ENCODE measurements at places on chromosomes 6 and 20.
A peak's percentile ranks its signal among the peaks of the same experiment; 100 is the strongest.

GRCh38 chr20:48709058-48709691, 118.6 kb downstream of the PREX1 start:
- DNase-seq = no peak

DNA sequence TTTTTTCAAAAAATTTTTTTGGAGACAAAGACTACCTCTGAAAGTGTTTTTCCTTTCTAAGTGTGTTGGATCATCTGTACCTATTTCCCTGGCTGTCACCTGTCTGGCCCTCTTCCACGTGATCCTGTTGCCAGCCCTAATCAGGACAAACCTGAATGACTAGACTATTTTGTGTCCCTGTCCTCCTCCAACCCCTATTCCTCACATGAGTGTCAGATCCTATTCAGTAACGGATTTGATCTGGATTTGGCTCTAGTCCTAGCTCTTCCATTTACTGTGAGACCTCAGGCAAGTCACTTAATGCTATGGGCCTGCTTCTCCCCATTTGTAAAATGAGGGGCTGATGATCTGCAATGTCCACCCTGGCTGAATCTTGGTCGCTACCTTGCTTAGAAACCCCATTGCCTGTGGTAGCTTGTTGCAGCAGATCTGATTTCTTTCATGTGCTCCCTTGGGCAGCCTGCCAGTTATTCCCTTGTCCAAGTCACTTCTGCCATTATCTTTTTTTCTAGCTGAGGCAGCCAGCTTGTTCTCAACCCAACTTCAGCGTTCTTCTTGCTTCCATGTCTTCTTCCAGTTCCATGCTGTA, 4.8 kb downstream of the PHF20 start:
- DNase-seq = peak; percentile 17

DNA sequence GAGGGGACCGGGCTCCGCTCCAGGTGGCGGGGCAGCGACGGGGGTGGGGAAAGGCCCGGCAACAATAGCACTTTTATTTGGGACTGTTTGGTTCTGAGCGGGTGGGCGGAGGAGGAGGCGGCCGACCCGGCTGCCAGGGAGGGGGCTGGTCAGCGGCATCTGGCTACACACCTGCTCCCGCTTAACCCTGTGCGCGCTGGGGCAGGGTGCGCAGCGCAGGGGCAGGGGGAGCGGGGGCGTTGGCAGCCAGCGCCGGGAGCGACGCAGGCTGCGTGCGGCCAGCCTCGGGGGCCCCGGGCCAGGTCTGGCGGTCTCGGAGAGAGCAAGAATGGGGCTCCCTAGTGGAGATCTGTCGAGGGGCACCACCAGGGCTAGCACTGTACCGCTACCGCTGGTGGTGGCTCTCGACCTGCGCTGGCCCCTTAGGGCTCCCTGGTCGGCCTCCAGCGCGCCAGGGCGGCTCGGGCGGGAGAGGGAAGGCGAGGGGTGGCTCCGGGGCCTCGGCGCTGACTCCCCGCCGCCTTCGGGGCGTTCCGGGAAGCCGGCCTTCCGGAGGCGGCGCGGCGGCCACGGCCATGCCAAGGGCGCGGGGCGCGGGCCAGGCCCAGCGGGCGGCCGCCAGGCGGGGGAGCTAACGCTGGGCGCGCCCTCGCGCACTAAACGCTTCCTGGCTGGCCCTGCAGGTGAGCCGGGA, 92.4 kb downstream of the NCR2 start:
- DNase-seq = peak; percentile 62

GRCh38 chr6:38968702-38969149, 79.9 kb upstream of the GLP1R start:
- DNase-seq = no peak

DNA sequence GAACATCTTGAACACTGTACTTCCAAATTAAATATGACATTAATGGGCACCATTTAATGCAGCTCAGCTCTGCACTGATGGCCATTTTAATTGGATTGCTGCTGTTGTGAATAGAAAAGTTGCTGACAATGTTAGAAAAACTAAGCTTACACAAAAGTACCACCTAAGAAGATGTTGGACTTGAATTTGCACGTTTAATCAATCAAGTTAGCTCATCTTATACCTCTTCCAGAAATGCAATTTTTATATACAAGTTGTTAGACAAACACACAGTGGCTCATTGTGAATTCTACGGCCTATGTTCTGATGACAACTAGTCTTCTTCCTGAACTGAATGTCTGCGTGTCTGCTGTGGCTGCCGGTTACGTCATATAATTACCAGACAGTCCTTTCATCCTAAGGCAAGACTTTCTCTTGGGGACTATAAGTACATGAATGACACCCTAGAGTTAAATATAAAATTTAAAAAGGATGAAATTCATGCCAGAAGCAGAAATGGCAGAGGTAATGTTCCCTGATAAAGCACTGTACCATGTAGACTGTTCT, 330.2 kb downstream of the EPM2A start:
- no peak for DNase-seq

- no peak for DNase-seq
These were observed 212.5 kb upstream of the ECI2 start for GRCh38 chr6:4347877-4348276.

- DNase-seq = no peak
These were observed 239.2 kb upstream of the DEFB112 start for GRCh38 chr6:50288881-50289280.

GRCh38 chr20:53831812-53832211, 238.2 kb upstream of the ZNF217 start:
- DNase-seq = no peak

- DNase-seq = no peak
These were observed 57.5 kb downstream of the BFSP1 start for GRCh38 chr20:17473659-17474058.

GRCh38 chr6:158164579-158165170, 3.4 kb downstream of the SERAC1 start:
- DNase-seq = no peak

GRCh38 chr6:141906569-141907080, 226.1 kb upstream of the GJE1 start:
- no peak for DNase-seq

GRCh38 chr6:135972150-135972549, 120.6 kb downstream of the PDE7B start:
- DNase-seq = no peak

DNA sequence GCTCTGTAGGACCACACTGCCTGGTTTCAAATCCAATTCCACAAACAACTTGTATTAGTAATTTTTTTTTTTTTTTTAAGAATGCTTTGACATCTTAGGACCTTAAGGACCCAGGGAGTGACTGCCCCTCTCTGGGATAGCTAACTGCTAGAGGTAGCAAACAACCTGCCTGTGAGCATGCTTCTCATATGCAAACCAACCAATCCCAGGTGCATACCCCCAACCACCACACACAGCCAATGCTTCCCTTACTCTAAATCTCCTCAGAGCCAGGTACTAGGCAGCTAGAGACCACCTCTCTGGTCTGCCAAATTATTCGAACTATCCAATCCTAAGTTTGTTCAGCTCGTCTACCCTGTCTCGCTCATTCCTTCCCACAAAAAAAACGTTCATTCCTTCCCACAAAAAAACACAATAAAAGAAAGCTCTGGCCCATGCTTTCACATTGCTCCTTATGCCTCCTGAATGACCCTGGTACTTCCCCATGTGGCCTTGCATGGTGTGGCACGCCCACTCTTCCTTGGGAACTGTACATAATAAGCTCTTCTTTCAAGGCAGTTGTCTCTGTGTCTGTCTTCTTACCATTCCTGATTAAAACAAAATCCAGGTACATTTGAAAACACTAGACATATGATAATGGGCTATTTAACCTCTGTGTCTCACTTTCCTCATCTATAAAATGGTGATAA, 6.4 kb downstream of the SERAC1 start:
- DNase-seq = no peak

- no peak for DNase-seq
These were observed 57.7 kb upstream of the HFE start for GRCh38 chr6:26029570-26029856.

DNA sequence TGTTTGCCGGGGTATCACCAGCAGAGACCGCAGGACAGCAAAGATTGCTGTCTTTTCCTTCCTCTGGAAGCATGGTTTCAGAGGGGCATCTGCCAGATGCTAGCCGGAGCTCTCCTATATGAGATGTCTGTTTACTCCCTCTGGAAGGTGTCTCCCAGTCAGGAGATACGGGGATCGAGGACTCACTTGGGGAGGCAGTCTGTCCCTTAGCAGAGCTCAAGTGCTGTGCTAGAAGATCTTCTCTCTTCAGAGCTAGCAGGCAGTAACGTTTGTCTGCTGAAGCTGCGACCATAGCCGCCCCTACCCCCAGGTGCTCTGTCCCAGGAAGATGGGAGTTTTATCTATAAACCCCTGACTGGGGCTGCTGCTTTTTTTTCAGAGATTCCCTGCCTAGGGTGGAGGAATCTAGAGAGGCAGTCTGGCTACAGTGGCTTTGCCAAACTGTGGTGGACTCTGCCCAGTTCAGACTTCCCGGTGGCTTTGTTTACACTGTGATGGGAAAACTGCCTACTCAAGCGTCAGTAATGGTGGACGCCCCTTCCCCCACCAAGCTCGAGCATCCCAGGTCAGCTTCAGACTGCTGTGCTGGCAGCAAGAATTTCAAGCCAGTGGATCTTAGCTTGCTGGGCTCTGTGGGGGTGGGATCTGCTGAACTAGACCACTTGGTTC, 133.0 kb upstream of the FLRT3 start:
- no peak for DNase-seq

DNA sequence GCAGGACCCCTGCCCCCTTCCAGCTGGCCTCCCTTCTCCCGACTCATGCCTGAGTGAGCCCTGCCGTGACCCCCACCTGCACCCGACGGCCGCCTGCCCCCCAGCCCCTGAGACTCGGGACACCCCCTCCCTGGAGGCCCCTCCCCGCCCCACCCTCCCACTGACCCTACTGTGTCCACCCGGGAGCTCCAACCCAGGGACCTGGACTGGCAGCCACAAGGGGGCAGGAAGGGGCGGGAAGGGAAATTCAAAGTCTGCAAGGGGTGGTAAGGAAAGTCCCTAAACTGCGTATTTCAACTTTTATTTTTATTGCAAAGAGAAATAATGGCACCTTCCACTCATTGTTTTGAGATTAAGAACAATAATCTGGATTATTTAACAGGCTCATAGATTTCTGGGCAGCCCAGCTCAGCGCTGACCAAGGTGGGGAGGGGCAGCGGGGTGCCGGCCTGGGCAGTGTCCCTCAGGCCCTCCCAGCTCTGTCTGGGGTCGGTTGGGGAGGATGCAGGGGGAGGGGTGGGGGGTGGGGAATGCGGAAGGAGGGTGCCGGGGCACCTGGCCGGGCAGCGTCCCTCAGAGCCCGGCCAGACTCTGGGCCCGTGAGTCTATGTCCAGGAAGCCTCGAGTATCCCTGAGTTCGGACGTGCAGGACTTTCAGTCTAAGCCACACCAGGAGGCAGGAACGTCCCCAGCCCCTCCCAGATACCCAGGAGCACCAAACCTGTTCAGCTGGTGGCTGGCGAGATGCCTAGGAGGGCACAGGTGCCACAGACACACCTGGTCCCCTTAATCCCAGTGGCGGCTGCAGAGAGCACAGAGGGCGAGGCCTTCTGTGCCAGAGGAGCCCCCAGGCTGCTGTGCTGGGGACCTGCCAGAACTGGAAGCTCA, 1.3 kb upstream of the PTK6 start:
- DNase-seq = no peak

- no peak for DNase-seq
These were observed 52.8 kb downstream of the RIPOR2 start for GRCh38 chr6:24882835-24883555.

DNA sequence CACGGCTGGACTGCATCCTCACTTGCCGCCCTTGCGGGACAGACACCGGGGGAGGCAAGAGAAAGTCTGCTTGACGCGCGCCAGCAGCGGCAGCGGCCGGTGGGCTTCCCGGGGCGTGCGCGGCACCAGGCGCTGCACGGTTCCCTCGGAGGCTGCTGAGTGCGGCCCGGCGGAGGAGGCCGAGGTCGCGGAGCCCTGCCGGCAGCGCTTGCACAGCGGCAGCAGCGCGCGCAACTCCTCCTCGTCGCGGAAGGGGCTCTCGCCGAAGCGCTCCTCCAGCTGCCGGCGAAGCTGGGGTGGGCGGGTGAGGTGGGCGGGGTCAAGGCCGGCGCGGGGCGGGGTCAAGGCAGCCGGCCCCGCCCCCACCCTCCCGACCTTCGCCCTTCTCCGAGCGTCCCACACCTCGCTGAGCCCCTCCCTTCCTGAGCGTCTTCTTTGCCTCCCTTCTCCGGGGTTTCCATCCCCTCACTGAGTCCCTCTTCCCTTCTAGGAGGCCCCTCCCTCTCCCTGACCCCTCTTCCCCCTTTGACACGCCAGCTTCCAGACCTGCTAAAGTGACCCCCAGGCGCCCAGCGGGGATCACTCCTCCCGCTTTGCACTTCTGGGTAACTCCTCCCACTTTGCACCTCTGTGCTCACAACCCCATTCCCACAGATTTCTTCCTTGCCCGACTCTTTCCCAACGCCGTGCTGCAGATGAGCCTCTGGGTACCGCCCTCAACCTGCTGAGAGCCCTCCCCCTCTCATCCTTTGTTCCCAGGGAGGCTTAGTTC, 8.8 kb downstream of the DUSP15 start:
- peak; percentile 73 for DNase-seq

- no peak for DNase-seq
These were observed 117.9 kb downstream of the ISM1 start for GRCh38 chr20:13338999-13339411.

GRCh38 chr20:62252342-62252966, 14.1 kb downstream of the OSBPL2 start:
- DNase-seq = no peak

GRCh38 chr20:37600486-37600885, 72.8 kb upstream of the BLCAP start:
- no peak for DNase-seq

DNA sequence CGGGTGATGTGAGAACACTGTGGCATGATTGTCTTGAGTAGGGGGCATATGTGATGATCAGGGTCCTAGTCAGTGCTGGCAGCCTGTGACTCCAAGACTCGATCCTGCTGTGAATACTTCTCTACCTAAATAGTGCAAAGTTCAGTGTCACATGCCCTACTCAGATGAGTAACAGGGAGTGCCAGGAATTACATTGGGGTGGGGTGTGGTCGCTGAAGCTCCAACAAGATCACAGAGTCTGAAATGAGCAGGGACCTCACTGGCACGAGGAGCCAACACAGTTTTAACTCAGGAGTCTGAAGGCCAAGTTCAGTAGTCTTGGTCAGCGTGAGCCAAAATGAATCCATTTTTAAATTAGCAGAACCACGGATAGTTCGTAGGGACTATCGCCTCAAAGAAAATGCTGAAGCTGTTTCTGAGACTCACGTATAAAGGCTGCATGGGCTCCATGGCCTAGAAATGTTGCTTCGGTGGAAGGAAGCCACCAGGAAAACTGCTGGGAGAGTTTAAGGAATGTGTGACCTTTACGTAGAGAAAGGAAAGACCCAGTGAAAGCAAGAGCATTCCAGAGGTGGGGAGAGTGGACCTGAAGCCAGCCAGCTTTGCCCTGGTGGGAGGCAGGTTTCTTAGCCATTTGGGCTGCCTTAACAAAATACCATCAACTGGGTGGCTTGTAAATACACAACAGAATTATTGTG, 72.2 kb downstream of the RPP40 start:
- no peak for DNase-seq

GRCh38 chr6:167515873-167516507, 191.1 kb downstream of the TTLL2 start:
- no peak for DNase-seq

DNA sequence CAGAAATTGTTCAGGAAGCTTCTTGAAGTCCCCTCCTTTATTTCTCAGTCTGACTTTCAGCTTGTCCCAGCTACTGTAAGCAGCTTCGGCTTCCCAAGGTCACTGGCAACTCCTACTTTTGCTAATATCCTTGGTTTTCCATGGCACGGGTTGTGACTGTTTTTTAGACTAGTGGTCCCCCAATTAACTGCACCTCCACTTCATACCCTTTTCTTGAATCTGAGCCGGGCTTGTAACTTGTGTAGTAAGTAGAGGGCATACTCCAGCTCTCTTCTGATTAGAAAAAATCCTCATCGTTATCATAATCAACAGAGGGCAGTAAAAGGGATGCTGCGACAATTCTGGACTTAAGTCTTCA, 162.3 kb upstream of the TNFAIP3 start:
- DNase-seq = no peak
